ENCODE measurements at places on chromosomes 4 and X. TPM values are rescaled to one million over a fixed set of nuclear protein-coding genes. Genes with fewer than 3 reads are reported as not detected.

Gene SPP1
- 6.7 TPM for total RNA-seq

DNA sequence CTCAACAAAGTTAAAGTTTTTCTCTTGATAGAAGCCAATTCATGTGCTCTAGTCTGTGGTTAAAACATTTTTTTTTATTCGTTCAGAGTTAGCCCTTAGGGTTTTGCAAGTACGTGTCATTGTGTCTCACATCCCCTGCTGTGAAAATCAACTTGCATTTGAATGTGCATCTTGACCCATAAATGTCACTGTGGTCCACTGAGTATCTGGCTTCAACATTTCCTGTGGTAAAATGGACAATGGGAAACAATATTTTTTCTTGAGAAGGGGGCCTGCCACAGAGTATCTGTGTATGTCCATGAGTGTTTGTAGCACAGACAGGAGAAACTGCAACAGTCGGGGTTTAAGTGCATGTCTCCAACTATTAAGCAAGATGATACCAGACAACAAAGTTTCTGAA lies 554.8 kb upstream of the TENM3 start:
- no peak for DNase-seq

GRCh38 chr4:168531305-168531704 lies 34.5 kb downstream of the PALLD start:
- no peak for DNase-seq

- no peak for DNase-seq
These were observed 151.8 kb downstream of the TSPAN5 start for GRCh38 chr4:98506462-98507132.

DNA sequence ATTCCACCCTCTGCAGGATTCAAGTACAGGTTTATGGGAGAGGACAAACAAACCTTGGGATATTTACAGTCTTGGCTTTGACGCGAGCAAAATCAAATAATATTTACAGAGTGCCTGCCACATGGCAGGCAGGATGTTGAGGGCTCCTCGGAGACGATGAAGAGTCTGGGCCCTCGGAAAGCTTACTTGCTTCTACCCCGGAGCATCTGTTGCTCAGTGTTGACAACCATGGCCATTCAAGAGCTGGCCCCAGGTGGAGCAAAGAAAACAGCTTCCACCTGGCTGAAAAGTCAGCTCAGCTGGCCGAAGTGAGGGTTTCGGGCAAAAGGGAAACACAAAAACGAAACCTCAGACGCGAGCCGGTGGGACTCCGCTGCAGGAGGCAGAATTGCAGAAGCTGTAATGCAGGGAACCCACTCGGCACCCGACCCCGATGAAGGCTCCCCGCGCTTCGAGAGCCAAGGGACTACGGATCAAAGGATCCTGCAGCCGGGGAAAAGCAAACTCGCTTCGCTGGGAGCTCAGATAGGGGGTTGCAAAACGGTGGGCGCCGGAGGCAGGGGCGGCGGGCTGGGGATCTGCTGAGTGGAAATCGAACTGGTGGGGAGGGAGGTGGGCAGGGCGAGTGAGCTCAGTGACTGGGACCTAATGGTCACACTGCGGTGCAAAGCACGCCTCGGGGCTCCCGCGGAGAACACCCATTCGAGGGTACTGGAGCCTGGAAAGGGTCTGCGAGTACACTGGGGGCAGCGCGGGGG lies 805 bp downstream of the ATP8A1 start:
- DNase-seq = peak; percentile 42

GRCh38 chr4:22881411-22881810 lies 188.7 kb downstream of the GBA3 start:
- DNase-seq = no peak

DNA sequence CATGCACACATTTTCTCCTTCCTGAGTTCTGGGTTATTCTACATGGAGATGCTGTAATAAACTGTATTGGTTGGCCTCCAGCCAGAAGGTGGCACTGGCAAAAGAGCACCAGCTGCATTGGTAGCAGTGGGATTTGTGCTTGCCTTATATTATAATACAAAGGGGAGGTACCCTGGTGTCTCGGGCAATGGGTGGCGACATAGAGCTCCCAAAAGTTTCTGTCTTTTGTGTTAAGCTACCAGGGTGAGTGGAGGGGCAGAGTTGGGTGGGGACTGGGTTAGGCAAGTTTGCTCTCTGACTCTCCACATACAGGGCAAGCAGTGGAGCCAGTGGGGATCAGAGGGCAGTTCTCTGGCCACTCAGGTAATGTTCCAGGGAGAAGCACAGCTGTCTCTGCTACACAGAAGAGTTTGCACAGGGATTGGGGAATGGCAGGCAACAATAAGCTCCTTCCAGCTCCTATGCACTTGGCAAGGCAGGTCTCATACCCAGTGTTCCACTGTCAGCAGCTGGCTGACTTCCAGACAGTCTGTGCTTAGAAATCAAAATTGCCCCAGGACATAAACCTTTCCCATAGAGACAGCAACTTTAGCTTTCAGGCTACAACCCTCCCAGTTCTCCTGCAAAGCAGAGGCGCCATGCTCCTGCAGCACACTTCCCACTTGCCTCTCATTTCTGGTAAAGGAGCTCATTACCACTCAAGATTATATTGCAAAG lies 463.9 kb upstream of the PCDH7 start:
- DNase-seq = no peak

- no peak for DNase-seq
These were observed 15.2 kb downstream of the HSD17B11 start for GRCh38 chr4:87375719-87376291.

DNA sequence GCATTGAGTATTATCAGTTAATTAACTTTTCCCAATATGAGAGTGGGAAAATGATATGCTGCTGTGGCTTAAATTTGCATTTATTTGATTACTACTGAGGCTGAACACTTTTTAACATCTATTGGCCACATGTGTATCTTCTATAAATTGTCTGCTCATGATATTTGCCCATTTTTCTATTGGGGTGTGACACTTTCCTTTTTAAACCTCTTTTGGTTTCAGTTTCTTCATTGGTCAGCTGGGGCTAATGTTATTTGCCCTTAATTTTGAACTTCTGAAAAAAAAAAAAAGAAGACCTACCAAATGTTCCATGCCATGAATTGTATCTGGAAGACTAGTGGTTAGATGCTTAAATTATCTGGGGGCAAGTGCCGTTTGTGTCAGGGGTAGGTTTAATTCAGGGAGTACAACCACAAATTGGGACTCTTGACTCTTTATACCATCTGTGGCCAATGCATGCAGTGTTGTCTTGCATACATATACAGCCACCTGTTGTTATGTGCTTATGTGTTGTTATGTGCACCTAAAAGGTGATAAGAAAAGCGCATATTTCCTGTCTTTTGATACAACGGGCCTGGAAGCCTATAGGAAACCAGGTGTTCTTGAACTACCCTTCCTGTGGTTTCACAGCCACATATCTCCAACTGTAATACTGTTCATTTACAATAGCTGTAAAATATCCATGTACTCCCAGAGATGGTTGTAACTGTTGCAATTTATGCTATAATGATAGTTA lies 49.0 kb downstream of the SH2D1A start:
- DNase-seq = no peak

DNA sequence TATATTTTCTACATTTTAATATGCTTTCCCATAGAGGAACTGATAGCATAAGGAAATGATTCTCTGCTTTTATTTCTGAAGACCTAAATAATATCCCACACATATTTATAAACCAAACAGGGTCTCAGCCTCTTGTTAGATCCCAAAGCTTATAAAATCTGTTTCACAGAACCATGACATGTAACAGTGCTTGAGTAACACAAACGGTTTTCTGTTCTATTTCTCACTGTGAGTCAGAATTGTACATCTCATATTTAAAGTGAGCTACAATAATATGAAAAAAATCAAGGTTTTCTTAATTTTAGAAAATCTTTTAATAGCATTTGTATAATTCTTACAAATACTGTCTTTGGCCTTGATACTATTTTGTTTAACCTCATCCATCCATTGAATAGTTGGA lies 51.2 kb downstream of the NR3C2 start:
- no peak for DNase-seq

GRCh38 chrX:56729152-56729850 lies at the start of gene NBDY:
NBDY (plus strand) TSS chrX:56729243; CDS start chrX:56729354, 111 bp downstream.
- DNase-seq = peak; percentile 36

- no peak for DNase-seq
These were observed 976.8 kb downstream of the TRAM1L1 start for GRCh38 chr4:116108606-116109005.
